Colonic mucosa (tissue), 4 donors: ENCODE measurements at places on chromosomes 1 and 21. TPM values are rescaled to one million over a fixed set of nuclear protein-coding genes. Genes with fewer than 3 reads are reported as not detected.

DOP1B gene
- total RNA-seq: 78.8 TPM

DNA sequence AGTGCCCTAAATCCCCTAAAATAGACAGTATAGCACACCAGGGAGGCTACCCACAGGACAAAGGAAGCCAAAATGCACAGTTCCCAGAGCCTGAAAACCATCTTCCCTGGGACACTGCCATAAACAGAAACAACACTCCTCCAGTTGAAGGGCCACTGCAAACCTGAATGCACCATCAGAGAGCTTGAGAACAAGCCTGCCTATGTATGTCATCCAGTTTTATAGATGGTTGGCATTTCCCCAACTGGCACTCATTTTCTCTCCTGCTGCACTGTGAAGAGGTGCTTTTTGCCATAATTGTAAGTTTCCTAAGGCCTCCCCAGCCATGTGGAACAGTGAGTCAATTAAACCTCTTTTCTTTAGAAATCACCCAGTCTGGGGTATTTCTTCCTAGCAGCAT lies 169.0 kb downstream of the AGBL4 start:
- DNase-seq: no peak

DNA sequence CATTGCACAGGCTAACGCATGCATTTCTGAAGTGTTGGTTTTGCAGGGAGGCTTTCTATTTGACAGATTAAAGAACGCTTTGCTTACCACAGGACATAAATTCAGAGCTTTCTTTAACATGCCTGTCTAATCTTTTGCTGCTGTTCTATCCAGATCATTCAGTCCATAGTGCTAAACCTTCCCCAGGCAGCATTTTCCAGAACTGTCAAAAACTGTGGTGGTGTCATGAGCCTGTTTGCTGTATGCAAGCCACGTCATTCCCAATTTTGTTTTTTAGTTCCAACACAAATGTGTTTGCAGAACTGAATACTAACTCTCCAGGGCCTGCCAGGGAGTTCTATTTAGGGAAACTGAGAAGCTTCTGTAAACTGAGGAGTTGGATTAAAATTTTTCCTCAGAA lies 390.5 kb upstream of the LYPLAL1 start:
- no peak for DNase-seq

DNA sequence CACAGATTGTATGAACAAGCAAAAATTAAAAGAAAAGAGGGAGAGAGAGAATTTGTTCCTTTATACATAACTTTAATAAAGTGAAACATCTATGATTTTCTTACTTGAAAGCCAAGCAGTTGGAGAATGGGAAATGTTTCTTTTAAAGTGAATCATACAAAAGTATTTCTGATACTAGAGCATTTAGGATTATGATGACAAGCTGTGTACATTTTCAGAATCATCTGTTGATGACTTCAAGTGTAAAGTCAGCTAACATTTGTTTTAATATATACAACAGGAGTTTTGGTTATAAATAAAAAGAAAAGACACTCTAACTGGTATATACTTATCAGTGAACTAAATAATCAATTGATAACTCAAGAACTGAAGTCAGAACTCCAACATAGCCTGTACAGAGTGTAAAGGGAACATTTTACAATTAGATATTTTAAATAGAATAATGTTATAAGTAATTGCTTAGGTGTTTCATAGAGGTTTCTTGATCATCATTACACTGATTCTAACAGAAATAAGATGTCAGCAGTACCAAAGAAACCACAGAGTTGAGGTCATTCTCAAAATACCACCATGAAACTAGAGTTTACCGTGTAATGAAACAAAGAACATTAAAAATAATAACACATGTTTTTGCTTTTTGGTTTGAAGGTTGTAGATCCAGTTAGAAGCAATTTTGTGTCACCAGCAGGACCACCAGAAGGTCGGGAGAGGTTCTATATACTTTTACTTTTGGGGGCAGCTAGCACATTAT lies 103.4 kb downstream of the COL24A1 start:
- DNase-seq: no peak

- no peak for DNase-seq
Observed at GRCh38 chr1:216246577-216247203, 176.6 kb downstream of the USH2A start.

C1orf74 gene
- total RNA-seq: 2.2 TPM

SPRR2A gene
- total RNA-seq: not detected

SLC5A9 gene
- total RNA-seq: 3.2 TPM

DNA sequence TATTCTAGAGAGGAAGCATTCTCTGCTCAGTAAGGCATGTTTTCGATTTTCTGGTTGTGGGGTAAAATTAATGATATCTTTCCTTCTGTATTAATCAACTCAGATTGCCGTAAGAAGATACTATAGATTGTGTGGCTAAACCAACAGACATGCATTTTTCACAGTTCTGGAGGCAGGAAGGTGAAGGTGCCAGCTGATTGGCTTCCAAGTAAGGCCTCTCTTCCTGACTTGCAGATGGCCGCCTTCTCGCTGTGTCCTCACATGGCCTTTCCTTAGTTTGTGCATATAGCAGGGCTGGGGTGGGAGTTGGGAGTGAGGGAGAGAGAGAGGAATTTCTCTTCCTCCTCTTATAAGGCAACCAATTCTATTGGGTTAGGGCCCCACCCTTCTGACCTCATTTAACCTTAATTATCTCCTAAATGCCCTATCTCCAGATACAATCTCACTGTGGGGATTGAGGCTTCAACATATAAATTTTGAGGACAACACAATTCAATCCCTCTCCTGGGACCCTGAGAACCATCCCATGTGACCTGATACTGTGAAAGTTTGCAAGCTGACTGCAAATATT lies 52.3 kb upstream of the MRPS6 start:
- DNase-seq: no peak

CELA3A gene
- 25.0 TPM for total RNA-seq

KRTAP13-2 gene
- total RNA-seq: 2.3 TPM

- no peak for DNase-seq
Observed at GRCh38 chr1:230361941-230362340, 64.2 kb downstream of the PGBD5 start.

- peak; percentile 54 for DNase-seq
Observed at GRCh38 chr1:235326719-235327558, 1.0 kb downstream of the ARID4B start.

PKLR gene
- 1.6 TPM for total RNA-seq

ADGRL4 gene
- 1.4 TPM for total RNA-seq

DNA sequence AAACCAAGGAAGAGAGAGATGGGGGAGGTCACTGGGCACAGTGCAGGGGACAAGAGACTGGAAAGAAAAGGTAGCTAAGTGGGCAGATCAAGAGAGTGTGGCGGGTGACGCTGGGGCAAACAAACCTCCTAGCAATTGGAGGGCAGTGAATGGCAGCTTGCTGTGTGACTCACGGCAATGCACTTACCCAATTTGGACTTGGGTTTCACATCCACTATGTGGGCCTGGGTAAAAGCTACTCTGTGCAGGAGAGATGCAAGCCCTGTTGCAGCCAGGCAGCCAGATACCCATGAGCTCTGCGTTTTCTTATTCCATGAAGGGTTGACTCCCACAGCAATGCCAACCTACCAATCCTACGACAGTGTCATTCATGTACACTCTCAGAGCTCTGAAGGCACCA lies 9.5 kb downstream of the PLXNA2 start:
- DNase-seq: no peak

SPATA17 gene
- 0.45 TPM for total RNA-seq

GRCh38 chr21:15250384-15250783 lies 185.6 kb upstream of the NRIP1 start:
- DNase-seq: no peak

CRNN gene
- total RNA-seq: not detected

DNA sequence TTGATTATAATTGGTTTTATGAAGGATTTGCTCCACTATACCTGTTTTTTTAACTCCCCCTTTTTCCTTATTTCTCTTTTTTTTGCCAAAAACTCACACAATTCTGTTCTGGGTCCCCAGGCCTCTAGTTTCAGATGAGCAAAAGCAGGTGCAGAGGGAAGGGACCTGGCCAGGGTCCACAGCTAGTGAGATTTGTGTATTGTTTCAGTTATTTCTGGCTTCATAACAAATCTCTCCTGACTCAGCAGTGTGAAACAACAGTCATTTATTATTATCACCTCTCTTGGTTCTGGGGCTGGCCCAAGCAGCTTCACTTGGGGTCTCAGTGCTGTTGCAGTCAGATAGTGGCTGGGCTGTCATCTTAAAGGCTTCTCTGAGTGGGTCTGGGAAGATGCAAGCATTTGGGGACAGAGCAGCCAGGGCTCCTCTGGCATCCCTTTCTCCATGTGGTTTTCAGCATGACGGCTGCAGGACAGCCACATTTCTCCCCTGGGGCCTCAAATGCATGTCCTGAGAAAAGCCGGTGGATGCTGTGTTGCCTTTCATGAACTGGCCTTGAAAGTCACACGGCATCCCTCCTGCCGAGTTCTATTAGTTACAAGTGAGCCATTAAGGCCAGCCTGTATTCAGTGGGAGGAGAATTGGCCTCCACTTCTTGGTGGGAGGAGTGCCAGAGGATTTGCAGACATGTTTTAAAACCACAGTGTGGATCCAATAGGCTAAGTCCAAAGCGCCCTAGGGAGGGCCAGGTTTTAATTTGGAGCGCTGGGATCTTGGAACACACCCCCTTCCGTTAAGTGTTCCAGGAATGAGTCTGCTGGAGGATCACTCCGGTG lies 137.1 kb downstream of the CAMTA1 start:
- peak; percentile 32 for DNase-seq

DNA sequence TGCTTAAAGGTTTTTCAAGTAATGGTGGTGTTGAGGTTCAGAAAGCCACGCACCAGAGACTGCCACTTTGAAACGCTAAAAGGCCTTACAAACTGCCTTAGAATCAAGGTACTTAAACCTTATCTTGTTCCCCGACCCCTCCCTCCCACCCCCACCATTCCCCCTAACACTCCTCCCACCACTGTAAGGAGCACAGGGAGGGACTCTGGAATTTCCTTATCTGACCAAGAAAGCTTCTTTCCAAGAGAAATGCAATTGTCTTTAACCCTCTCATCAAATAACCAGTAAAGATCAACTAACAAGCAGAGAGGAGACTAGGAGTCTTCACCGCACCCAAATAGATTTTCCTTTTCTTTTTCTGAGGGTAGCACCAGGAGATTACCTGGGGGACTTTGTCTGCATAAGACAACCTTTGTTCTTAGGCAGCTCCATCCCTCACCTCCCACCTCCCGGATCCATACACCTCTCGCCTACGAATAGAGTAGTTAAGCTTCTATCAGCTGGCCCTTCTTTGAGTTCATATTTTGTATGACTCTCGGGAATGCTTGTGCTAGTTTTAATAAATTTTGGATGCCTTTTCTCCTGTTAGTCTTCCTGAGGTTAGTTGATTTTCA lies 137.7 kb upstream of the ADGRL2 start:
- no peak for DNase-seq

GRCh38 chr1:106063510-106063909 lies 993.0 kb upstream of the PRMT6 start:
- DNase-seq: no peak

- DNase-seq: no peak
Observed at GRCh38 chr1:204788470-204788869, 82.2 kb upstream of the NFASC start.

GRCh38 chr1:159914252-159915018 lies 10.9 kb downstream of the TAGLN2 start:
- no peak for DNase-seq

GRCh38 chr1:20426923-20427322 lies 59.1 kb downstream of the CAMK2N1 start:
- DNase-seq: no peak

GRCh38 chr1:245316784-245317183 lies 162.0 kb downstream of the KIF26B start:
- DNase-seq: no peak

CR1L gene
- not detected for total RNA-seq

DNA sequence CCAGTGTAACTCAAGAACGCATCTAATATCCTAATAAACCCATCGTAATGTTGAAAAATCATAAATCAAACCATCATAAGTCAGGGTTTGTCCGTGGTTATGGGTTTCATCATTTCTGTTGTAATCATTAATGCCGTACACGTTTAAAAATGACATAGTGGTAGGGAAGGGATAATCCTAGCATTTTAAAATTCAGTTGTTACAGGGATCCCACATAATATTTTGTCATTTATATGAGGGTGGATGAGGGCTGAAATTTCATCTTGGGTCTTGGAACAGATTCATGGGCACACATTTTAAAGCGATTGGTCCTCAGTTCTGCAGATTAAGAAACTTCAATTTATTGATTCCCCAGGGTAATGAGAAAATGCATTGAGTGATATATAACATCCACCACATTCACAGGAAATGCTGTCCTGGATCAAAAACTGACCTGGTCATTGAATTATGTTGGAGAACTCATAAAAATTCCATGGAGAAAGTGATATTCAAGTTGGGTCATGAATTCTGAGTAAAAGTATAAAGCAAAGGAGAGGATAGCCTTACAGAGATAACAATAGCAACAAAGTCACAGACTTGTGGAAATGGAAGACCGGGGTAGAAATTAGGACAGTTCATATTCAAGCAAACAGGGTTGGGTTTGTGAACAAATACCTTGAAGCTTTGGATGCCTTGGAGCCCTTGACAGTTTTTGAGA lies 1527.3 kb upstream of the TPTE start:
- no peak for DNase-seq

CACNA1S gene
- not detected for total RNA-seq

DNA sequence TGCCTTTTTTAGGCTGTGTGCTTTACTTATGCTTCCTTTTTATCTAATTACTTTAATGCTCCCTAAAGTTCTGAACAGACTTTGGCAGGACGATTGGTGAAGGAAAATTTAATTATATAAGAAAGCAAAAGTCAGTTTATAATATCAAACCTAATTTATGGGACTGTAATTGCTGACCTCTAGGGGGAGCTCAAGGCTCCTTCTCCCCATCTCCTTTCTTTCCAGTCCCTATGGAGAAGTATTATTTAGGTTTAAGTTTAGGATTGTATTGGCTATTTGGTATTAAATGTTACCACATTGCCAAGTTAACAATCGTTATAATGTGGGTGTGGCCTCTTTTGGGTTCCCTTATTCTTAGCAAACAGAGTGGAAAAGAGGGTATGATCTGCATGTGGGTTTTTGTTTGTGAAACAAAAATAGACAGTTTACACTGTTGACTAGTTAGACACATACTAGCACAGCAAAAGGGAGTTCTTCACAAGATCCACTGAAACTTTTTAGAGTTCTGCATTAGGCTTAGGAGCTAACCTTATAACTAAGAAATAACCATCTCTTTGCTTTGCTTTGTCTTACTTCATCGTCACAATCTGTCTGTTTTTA lies 48.2 kb upstream of the TNFSF4 start:
- peak; percentile 34 for DNase-seq

PCP4L1 gene
- total RNA-seq: 0.22 TPM

LDLRAD1 gene
- total RNA-seq: 0.24 TPM

DNA sequence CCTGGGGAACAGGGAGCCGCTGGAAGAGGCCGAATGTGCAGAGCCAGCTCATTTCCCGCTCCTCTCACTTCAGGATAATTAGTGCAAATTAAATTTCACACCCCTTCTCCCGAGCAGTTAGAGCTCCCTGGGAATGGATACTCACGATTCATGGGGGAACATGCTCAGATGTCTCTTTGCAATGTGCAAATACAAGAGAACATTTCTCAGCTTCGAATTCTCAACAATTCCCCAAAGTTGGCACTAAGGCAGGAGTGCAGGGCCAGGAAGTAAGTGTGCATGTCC lies 54.9 kb downstream of the CAMK2N1 start:
- no peak for DNase-seq

GRCh38 chr1:226009650-226010044 lies 10.5 kb upstream of the SDE2 start:
- no peak for DNase-seq

- DNase-seq: no peak
Observed at GRCh38 chr21:16709866-16710550, 802.8 kb upstream of the CXADR start.

PLEKHN1 gene
- 0.61 TPM for total RNA-seq
